Left lobe of liver (tissue), 2 donors: ENCODE measurements at places on chromosomes 5 and 9. TPM values are rescaled to one million over a fixed set of nuclear protein-coding genes. Genes with fewer than 3 reads are reported as not detected.

The CD74 gene
- 89.1 TPM for total RNA-seq

GRCh38 chr5:84779186-84779585 is 394.5 kb upstream of the EDIL3 start:
- DNase-seq, result no peak

The ENTPD8 gene
- 9.0 TPM for total RNA-seq

The STKLD1 gene
- total RNA-seq, result 0.83 TPM

The SURF6 gene
- 9.7 TPM for total RNA-seq
